ENCODE measurements at places on chromosomes 7 and 10.

GRCh38 chr10:125101049-125101448, 59.3 kb downstream of the CTBP2 start:
- no peak for DNase-seq

DNA sequence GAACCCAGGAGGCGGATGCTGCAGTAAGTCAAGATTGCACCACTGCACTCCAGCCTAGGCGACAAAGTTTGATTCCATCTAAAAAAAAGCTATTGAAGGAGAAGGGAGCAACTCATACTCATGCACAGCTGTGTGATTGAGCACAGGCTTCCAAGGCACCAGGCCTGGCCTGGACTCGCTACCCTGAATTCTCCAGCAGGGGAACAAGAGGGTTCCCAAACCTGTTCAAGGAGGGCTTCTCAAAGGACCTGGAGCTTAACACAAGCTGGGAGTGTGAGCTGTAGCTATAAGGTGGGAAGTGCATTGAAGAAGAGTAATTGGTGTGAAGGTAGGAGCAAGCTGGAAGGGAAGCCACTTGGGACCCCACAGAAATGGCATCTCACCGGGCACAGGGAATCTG, 15.1 kb upstream of the DDIT4 start:
- DNase-seq = no peak

DNA sequence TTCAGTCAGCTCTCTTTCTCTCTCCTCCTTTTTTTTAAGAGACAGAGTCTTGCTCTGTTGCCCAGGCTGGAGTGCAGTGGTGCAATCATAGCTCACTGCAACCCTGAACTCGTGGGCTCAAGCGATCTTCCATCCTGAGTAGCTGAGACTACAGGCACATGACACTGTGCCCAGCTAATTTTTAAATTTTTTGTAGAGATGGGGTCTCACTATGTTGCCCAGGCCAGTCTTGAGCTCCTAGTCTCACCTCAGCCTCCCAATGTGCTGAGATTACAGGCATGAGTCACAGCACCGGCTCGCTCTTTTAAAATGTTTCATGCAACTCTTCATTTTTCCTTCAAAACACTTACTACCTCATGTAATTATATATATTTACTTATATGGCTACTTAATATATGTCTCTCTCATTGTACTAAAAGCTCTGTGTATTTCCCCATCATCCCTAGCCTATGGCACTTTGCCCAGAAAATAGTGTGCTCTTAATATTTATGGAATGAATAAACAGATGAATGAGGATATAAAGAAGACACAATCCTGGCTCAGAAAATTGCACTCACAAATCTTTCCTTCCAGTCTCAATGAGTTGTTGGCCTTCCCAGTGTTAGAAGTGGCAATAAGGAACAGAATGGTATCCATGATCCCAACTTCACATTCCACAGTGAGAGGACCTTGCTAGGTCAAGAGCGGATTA, 33.9 kb downstream of the EBLN1 start:
- DNase-seq = no peak

DNA sequence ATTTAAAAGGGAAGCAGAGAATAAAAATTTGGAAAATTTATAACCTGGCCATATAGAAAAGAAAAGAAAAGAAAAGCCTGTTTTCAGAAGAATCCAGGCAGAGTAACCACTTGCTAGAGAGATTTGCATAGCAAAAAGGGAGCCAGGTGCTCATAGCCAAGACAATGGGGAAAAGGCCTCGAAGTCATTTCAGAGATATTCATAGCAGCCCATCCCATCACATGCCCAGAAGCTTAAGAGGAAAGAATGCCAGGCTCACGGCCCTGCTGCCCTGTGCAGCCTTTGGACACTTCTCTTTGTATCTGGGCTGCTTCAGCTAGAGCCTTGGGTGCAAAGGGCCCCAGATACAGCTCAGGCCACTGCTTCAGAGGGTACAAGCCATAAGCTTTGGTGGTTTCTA, 159.8 kb downstream of the CCDC7 start:
- no peak for DNase-seq

GRCh38 chr10:113454341-113455061, 98.4 kb upstream of the HABP2 start:
- DNase-seq = no peak

GRCh38 chr10:52539463-52539862, 225.4 kb downstream of the DKK1 start:
- DNase-seq = no peak

- DNase-seq = no peak
Measured at GRCh38 chr7:23405240-23405618, 65.1 kb downstream of the IGF2BP3 start.

GRCh38 chr10:4345877-4346646, 479.9 kb upstream of the AKR1E2 start:
- DNase-seq = no peak

GRCh38 chr10:22615101-22615500, 99.3 kb downstream of the PIP4K2A start:
- no peak for DNase-seq

GRCh38 chr10:95876756-95877155, 31.0 kb upstream of the CC2D2B start:
- no peak for DNase-seq

GRCh38 chr10:79320820-79321493, 26.3 kb upstream of the PPIF start:
- no peak for DNase-seq
